ENCODE measurements at places on chromosomes 4 and X. TPM values are rescaled to one million over a fixed set of nuclear protein-coding genes. Genes with fewer than 3 reads are reported as not detected.
A peak's percentile ranks its signal among the peaks of the same experiment; 100 is the strongest.

DNA sequence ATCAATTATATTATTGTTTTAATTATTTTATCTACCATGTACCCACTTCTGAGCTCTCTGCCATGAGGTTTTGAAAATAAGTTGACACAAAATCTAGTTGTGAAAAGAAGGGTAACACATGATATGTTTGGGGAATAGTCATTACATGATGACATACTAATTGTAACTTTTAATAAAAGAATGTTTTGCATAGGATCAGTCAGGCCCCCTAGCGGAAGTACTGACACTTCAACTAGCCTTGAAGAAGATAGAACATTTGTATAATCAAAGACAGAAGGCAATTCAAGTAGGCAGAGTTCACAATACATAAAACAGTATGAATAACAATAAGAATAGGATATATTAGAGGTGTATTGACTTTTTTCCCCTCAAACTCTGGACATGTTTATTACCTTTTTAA lies 1191.0 kb upstream of the AGA start:
- DNase-seq: no peak
- no peaks in the 10 kb centered on the region for H3K4me1 ChIP-seq
- no peak overlapping the region for H3K4me3 ChIP-seq
- no peaks in the 10 kb centered on the region for H3K36me3 ChIP-seq

GRCh38 chr4:25770847-25771246 lies 91.9 kb downstream of the SEL1L3 start:
- no peak overlapping the region for H3K4me3 ChIP-seq
- no peaks in the 10 kb centered on the region for H3K27me3 ChIP-seq
- peaks cover 2% of the 10 kb centered on the region for H3K36me3 ChIP-seq
- H3K27ac ChIP-seq: no peak overlapping the region
- DNase-seq: no peak

- no peak overlapping the region for H3K27ac ChIP-seq
- no peak for DNase-seq
- H3K4me3 ChIP-seq: peak overlapping the region; percentile 80
- peaks cover 3% of the 10 kb centered on the region for H3K36me3 ChIP-seq
Measured at GRCh38 chr4:677431-678293, 3.3 kb downstream of the MYL5 start.

GRCh38 chr4:112604589-112604988 lies 32.1 kb downstream of the ZGRF1 start:
- no peaks in the 10 kb centered on the region for H3K27me3 ChIP-seq
- H3K27ac ChIP-seq: no peak overlapping the region
- no peaks in the 10 kb centered on the region for H3K4me1 ChIP-seq
- peak; percentile 52 for DNase-seq
- peaks cover 2% of the 10 kb centered on the region for H3K36me3 ChIP-seq

DNA sequence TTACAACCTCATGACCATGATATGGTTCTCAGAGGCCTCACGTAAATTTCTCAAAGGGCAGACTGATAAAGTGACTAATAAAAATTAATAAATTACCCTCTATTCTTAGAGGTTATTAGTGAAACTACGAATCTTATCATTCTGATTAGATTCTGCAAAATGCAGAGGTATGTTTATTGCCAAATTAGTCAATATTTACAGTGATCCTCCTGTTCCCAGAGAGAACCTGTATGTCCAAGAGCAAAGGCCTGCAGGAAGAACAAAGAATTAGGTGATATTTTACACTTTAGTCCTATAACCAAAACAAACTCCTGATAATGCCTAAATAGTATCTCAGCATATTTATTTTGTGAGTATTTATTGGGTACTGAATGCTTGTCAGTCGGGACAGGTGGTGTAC lies 58.1 kb downstream of the FAM13A start:
- H3K4me1 ChIP-seq: no peaks in the 10 kb centered on the region
- no peak overlapping the region for H3K27ac ChIP-seq
- no peak overlapping the region for H3K4me3 ChIP-seq
- H3K27me3 ChIP-seq: no peaks in the 10 kb centered on the region

DNA sequence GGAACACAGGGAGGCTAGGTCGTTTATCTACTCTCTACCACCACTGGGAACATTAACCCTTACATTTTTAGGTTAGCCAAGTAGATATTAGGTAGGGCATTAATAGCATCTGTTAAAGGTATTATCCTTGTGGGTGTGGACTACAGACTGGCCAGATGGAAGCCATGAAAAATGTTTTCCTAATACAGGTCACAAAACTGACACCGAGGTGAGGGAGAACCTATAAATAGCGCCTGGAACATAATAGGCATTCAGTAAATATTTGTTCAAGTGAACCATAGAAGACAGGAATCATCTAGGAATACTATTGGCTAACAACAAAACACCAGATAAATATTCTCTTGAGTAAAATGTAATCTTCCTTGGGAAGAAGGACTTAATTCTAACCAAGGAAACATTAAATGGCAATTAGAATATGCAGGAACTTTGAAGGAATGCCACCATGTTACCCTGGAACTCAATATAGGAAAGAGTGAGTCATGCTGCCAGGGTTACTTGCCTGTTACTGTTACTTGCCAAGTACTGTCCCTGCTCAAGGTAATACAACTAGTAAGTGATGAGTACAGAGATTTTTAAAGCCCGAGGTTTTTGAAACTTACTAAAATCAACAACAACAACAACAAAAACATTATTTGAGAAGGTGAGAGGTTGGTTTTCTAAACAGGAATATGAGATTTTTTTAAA lies 79.0 kb downstream of the SOX3 start:
- no peak for DNase-seq
- no peak overlapping the region for H3K4me3 ChIP-seq

- H3K27ac ChIP-seq: no peak overlapping the region
- DNase-seq: no peak
- peaks cover 9% of the 10 kb centered on the region for H3K36me3 ChIP-seq
- H3K4me3 ChIP-seq: no peak overlapping the region
Measured at GRCh38 chr4:76968937-76969336, 19.4 kb downstream of the SEPTIN11 start.

GRCh38 chr4:166308647-166309046 lies 435.6 kb downstream of the TLL1 start:
- H3K27me3 ChIP-seq: no peaks in the 10 kb centered on the region
- no peak for DNase-seq
- H3K27ac ChIP-seq: no peak overlapping the region
- no peaks in the 10 kb centered on the region for H3K36me3 ChIP-seq
- no peak overlapping the region for H3K4me3 ChIP-seq

DNA sequence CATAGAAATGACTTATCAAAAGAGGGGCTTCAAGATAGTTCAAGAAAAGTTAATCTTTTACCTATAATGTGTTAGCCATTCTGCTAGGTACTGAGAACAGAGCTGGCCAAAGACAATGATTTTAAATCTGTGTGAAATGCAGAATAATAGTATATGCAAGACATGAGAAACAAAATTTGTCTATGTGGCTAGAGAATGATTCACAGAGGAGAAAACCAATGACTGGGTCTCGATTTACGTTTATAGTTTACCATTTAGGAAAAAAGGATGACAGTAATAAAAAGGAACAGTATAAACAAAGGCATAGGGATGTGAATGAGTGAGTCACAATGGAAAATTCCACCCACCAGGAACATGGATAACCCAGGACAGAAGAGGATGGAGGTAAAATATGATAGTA lies 31.9 kb downstream of the NPFFR2 start:
- no peak overlapping the region for H3K4me3 ChIP-seq
- DNase-seq: no peak
- no peaks in the 10 kb centered on the region for H3K36me3 ChIP-seq
- H3K4me1 ChIP-seq: no peaks in the 10 kb centered on the region
- no peak overlapping the region for H3K27ac ChIP-seq

GRCh38 chr4:2303686-2304320 lies 41.9 kb upstream of the MXD4 start:
- no peak overlapping the region for H3K4me3 ChIP-seq
- peaks cover 4% of the 10 kb centered on the region for H3K27me3 ChIP-seq
- H3K4me1 ChIP-seq: no peaks in the 10 kb centered on the region

DNA sequence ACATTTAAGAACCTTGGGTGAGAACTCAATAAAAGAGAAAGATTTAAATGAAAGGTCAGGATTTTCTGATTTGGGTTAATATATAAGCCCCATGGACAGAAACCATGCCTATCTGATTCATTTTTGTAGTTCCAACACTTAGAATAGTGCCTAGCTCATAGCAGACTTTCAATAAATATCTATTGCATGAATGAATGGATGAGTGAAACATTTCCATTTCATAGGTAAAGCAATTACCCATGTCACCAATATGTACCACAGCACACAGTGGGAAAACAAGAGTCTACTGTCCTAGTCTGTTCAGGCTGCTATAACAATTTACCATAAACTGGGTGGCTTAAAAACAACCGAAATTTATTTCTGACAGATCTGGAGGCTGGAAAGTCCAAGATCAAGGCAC lies 63.9 kb upstream of the PTPN13 start:
- H3K27ac ChIP-seq: no peak overlapping the region
- peaks cover 12% of the 10 kb centered on the region for H3K36me3 ChIP-seq
- no peak for DNase-seq
- no peaks in the 10 kb centered on the region for H3K27me3 ChIP-seq
- H3K4me3 ChIP-seq: no peak overlapping the region

GRCh38 chr4:148007792-148008191 lies 275.9 kb downstream of the ARHGAP10 start:
- H3K27ac ChIP-seq: no peak overlapping the region
- no peaks in the 10 kb centered on the region for H3K4me1 ChIP-seq
- no peaks in the 10 kb centered on the region for H3K36me3 ChIP-seq
- H3K4me3 ChIP-seq: no peak overlapping the region
- H3K27me3 ChIP-seq: no peaks in the 10 kb centered on the region
- DNase-seq: no peak

GRCh38 chr4:2390146-2390545 lies 28.3 kb downstream of the ZFYVE28 start:
- no peaks in the 10 kb centered on the region for H3K36me3 ChIP-seq
- no peak overlapping the region for H3K27ac ChIP-seq
- peaks cover 70% of the 10 kb centered on the region for H3K27me3 ChIP-seq
- no peak for DNase-seq
- peaks cover 24% of the 10 kb centered on the region for H3K4me1 ChIP-seq

GRCh38 chrX:100299559-100299958 lies 110.5 kb downstream of the PCDH19 start:
- no peak for DNase-seq
- peaks cover 4% of the 10 kb centered on the region for H3K27me3 ChIP-seq
- H3K27ac ChIP-seq: no peak overlapping the region
- no peak overlapping the region for H3K4me3 ChIP-seq

The MANBA gene
- total RNA-seq: 18.4 TPM

The CXCL3 gene
- 1.0 TPM for total RNA-seq

The APBB2 gene
- 72.7 TPM for total RNA-seq

The F8A2 gene
- not detected for total RNA-seq

The MRFAP1L1 gene
- total RNA-seq: 70.4 TPM

The UBE2D3 gene
- 312 TPM for total RNA-seq

The TMPRSS11A gene
- total RNA-seq: not detected

The NUP62CL gene
- total RNA-seq: 6.1 TPM

The MAP7D2 gene
- 6.5 TPM for total RNA-seq

The ADH1A gene
- not detected for total RNA-seq

The SMR3B gene
- total RNA-seq: not detected

The TREX2 gene
- 1.6 TPM for total RNA-seq

The DDX53 gene
- total RNA-seq: not detected

The IQCM gene
- not detected for total RNA-seq

The DRD5 gene
- total RNA-seq: not detected
